ENCODE measurements at places on chromosomes 2 and 18. TPM values are rescaled to one million over a fixed set of nuclear protein-coding genes. Genes with fewer than 3 reads are reported as not detected.

GPAT2 gene
- total RNA-seq = 5.6 TPM

GRCh38 chr18:79326413-79327198, 69.1 kb upstream of the NFATC1 start:
- DNase-seq = no peak

DNA sequence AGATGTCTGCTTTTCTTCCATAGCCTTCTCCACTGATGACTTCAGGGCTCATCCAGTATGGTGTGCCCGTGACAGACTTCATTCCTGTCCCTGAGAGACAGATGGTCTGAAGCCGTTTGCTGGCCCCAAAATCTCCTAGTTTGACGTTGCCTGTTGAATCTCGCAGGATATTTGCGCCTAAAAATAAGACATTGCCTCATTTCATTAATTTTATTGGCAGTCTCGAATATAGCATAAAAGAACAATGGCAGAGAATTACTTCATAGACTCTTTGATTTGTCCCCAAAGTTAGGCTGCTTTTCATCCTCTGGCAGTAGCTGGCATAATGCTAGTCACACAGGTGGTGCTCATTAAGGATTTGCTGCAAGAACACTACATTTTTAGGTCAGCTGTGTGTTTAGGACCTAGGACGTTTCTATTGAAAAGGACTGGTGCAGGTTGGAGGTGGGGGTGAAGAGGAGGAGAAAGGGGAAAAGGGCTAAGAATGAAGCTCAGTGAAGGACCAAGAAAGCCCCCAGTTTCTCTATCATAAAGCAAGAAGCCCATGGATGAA, 14.7 kb upstream of the ERCC3 start:
- no peak for DNase-seq

DNA sequence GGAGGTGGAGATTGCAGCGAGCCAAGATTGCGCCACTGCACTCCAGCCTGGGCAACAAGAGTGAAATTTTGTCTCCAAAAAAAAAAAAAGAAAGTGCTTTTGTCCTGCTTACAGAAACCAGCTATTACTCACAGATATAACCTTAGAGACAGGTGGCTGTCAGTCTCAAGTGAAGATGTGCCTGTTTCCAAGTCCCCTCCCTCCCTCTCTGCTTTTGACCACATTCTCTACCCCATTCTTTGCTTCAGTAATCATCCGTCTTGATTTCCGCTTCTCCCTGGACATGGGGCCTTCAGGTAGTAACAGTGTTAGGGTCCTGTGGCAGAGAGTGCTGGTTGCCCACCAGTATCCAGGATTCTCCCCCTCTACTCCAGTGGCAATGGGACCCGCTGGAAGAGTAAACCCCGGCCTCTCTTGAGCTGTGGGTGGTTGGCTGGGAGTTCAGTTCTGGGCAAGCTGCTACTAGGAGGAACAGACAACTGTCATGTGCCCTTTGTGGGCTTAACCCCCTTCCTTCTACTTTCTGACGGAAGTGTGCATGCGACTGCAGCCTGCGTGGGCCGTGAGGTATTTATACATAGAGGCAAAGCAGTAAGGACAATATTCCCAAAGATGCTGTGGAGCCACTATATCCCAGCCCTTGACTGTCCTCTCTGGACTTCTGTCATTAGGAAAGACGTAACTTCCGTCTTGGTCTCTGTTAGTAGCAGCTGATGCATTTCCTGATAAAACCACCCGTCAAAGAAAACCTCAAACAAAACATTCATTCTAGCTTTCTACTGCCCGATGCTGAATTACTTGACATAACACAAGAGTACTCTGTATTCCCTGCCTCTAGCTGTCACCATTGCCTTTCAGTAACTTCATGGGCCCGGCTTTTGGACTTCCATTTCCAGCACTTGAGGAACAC, 17.8 kb downstream of the PDCL3 start:
- no peak for DNase-seq

DNA sequence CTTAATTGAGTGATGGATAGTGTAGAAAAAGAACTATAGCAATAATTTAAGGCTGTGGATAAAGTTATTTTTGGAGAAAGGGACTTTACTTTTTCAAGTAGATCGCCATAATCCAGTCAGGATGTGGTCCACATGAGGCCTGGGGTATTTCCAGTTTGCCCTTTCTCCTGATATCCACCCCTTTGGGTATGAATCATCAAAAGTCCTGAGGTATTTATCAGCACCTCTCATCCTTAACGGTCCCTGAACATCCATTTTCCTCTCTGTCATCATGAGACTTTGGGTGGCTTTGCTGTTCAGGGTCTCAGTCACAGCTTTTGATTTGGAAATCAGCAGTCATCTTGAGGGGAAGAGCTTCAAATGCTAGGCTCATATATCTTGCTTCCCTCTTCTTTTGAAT, 39.3 kb upstream of the ELAC1 start:
- DNase-seq = no peak

DNA sequence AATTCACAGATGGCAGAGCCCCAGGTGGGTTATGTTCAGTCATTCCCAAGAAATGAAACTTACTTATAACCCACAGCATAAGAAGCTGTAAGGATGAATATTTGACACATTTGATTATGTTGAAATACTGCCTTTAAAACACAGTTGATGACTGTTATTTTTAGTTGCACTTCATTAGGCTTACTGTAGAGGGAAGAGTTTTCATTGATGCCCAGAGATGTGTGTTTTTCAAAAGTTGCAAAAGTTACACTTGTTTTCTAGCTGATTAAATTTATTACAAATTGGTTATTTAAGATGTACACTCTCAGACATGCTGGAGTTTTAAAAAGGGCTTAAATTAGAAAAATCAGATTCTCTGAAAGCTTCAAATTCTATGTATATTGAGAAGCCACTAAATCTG, 506.1 kb downstream of the PARD3B start:
- no peak for DNase-seq

Data from dermis microvascular lymphatic vessel endothelial cell (primary cell).